NCI-H1436 (cell line): ENCODE measurements at places on chromosomes 7 and 10.

GRCh38 chr7:137755427-137755826 lies 91.3 kb downstream of the DGKI start:
- no peak for DNase-seq

GRCh38 chr10:88190123-88190522 lies 326.7 kb downstream of the PTEN start:
- no peak for DNase-seq

DNA sequence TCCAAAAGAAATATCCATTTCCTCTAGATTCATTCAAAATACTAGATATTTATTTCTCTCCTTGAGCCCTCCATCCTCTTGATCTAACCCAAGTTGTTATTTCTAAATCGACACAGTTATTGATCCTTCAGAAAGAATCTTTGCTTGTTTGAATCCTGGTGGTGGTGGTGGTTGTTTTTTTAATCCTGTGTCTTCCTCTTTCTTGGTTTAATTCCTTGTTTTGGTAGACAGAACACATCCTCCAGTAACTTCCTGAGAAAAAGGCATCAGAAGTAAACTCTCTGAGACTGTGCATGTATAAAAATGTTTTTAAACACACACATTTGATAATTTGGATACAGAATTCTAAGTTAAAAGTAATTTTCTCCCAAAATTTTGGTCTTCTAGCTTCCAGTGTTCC lies 49.9 kb downstream of the SIRT1 start:
- DNase-seq: no peak

- DNase-seq: no peak
Observed at GRCh38 chr10:63767138-63767801, 246.1 kb downstream of the REEP3 start.

- peak; percentile 23 for DNase-seq
Observed at GRCh38 chr7:122884186-122884585, 2.1 kb downstream of the CADPS2 start.

- peak; percentile 84 for DNase-seq
Observed at GRCh38 chr7:100053215-100053614, 3.6 kb downstream of the ZSCAN21 start.

DNA sequence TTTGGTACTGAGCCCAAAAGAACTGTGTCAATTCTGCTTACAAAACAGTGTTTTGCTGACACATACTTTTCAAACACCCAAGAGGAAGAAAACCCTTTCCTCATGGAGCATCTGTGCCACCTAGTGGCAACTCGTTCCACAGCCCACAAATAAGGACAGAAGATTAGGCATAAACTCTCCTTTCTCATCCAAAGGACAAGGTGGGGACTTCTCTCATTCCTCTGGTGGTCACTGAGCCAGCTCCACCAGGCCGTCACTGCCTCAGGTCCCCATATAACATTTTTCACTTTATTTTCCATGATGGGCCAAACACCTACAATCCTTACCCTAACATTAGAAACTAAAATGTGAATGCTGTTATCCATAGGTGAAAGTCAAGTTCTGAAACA lies 76.9 kb downstream of the RNF216 start:
- DNase-seq: peak; percentile 39

GRCh38 chr10:124259139-124259825 lies 159.4 kb downstream of the OAT start:
- DNase-seq: no peak

DNA sequence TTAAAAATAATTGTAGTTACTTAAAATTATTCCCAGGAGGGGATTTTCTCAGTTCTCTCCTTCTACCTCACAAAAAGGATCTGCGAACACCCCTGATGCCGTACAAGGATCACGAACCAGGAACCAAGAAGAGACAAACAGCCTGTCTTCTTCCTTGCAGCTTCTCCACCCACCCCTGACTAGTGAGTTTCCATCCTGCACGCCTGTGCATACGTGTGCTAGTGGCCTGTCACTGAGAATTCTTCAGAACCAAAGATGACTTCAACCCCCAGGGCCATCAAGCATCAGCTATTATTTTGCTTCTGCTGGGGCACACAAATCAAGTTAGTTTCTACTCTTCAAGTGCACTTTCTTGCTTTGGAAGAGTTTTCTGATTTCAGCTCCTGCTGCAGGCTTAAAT lies 175.5 kb upstream of the KLF6 start:
- DNase-seq: no peak

- DNase-seq: no peak
Observed at GRCh38 chr7:155462163-155462735, 4.3 kb downstream of the EN2 start.

- DNase-seq: no peak
Observed at GRCh38 chr10:77566236-77566635, 71.4 kb downstream of the KCNMA1 start.

DNA sequence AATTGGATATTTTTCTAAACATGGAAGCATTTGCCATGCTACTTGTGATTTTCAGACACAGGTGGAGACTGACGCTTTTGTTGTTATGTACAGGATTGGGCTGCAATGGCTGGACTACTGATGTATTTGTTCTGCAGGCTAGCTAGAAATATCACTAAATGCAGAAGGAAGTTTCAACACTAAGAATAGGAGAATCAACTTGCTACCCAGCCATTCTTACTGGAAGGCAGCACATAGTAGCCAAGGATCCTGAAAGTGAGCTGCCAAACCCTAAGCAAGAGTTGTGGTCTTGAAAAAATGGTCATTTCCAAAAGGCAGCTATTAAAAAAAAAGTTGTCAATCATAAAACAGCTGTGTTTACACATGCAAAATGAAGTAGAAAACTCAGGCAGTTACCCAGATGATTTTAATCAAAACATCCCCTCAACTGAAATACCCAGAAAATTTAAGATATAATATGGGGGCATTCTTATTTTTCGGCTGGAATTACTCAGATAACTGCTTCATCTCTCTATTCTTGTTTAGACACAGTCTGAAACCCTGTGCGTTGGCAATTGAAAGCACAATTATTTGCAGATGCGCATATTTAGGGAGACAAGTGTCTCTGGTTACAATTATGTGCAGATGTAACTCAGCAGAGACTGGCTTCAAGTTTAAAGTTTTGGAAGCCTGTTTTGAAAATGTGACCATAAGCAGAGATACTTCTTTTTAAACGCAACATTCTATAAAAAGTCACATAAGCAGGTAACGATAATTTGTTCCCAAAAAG lies 31.2 kb downstream of the GFRA1 start:
- no peak for DNase-seq

GRCh38 chr7:26681819-26682418 lies 182.5 kb downstream of the SKAP2 start:
- peak; percentile 42 for DNase-seq

- no peak for DNase-seq
Observed at GRCh38 chr10:93541402-93542357, 24.8 kb upstream of the FFAR4 start.

DNA sequence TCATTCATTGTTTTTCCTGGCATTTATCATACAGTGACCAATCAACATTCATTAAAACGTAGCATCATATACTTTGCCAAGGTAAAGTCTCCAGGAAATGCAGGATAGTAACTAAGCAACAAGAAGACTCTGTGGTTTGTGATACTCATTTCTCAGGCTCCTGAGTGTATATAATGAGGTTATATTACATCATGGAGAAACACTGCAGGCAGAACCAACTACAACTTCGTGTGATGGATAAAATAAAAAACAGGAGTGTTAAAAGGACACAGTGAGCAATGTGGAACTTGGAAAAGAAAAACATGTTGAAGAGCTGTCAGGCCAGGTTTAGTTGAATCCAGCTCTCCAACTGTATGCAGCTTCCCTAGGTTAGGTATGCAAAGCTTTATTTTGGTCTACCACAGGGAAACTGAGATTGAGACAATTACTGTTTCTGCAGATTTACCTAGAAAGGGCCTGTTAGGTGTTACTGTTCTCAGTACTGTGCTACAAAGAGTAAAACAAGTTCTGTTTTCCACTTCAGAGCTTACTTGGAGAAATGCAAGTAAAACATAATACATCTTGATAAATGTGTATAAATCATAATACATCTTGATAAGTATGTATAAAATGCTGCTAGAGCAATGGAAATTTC lies 7.8 kb upstream of the CCNY start:
- DNase-seq: no peak

DNA sequence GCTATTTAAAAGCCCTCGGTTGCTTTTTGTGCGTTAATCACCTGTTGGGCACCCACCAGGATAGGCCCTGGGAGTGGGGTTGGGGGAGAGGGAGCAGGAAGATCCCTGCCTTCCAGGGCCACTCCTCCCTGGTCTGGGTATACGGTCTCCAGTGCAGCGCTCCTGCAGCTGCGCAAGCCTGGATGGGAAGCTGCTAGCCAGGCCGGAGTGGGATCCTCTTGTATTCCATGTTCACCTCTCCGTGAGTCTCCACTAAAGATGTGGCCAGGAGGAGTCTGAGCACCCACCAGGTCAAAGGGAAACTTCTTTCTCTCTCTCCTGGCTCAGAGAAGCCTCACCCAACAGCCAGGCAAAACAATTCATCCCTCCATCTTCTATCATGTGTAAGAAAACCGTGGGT lies 78.8 kb upstream of the ANLN start:
- no peak for DNase-seq

GRCh38 chr7:131741446-131741845 lies 185.0 kb upstream of the PODXL start:
- no peak for DNase-seq

GRCh38 chr10:50501924-50502452 lies 121.8 kb downstream of the SGMS1 start:
- DNase-seq: no peak

DNA sequence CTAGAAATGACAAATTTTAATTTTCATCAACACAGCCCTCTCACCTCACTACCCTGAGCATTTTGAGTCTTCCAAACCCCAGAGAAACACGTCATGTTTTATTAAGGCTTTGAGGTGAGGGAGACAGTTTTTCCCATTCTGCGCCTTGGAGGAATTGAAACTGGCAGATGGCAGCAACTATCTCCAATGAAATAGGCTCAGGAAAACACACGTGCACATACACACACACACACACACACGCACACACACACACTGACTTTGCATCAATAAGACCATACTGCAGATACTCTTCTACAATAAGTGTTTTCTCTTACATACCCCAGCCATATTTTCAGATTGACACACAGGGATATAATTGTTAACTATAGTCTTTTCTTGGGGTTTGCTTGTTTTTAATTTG lies 3.2 kb upstream of the SFTPA2 start:
- no peak for DNase-seq

DNA sequence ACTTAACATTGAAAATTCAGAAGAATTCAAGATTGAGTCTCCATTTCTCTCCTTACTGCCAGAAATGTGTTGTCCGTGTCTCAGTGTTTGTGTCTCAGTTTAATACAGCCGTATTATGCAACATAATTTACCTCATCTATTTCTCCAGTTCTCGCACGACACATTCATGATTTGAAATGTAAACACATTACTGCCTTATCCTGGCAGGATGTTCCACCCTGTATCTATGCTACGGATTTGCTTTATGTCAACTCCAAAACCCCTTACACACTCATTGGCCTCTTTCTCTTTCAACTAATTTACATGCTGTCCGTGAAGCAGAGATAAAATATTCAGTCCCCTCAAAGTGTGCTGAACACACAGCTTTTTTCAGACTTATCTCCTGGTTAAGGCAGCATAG lies 653.7 kb upstream of the SEMA3D start:
- DNase-seq: no peak

DNA sequence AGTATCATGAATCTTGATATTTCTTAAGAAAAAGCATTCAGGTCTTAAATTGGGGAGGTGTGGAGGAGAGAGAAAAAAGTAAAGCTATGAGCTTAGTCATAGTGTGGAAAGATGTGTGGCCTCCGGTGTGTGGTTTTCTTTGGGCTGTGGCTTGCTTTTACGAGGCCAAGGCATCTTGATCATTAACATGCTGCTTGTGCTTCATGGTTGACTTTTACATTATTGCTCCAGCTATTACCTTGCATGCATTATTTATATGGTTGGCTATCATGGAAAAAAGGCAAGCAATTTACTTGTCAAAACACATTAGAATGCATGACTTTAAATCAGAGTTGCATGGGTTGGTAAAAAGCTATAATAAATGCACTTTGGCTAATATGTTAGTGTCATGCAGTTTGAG lies 300.7 kb upstream of the ADARB2 start:
- DNase-seq: no peak

- no peak for DNase-seq
Observed at GRCh38 chr10:93397020-93397419, 85.1 kb downstream of the MYOF start.

DNA sequence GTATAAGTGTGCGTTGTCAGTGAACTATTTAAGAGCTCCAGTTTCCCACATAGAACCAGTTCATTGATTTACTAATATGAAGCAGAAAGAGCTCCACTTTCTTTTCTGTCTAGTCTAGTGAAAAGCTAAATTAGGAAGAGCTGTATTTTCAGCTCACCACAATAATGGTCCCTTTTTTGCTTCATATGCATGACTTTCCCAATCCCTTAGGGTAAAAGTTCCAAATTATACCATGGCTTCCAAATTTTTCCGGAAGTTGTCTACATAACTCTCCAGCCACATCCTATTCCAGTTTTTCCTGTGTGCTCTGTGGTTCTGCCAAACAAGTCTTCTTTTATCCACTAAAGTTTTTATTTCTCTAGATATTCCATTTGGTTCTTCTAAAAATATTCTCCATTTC lies 685.2 kb downstream of the REEP3 start:
- no peak for DNase-seq

- DNase-seq: peak; percentile 68
Observed at GRCh38 chr10:124092250-124092859, 1.0 kb downstream of the CHST15 start.

GRCh38 chr7:20798694-20799121 lies 12.0 kb upstream of the SP8 start:
- DNase-seq: peak; percentile 20

DNA sequence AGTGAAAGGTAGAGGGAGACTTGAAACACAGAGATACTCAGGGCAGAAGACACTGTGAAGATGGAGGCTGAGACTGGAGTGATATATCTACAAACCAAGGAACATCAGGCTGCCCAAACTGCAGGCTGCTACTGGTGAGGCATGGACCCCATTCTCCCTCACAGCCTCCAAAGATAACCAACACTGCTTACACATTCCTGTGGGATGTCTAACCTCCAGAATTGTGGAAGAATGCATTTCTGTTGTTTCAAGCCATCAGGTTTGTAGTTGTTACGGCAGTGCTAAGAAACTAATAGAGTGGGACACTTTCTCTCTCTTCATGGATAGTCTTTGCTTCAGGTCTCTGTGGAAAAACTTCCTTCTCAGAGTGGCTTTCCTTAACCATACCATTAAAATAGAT lies 182.6 kb upstream of the TMEM106B start:
- DNase-seq: no peak

- DNase-seq: no peak
Observed at GRCh38 chr10:103874730-103875129, 19.4 kb upstream of the SH3PXD2A start.

DNA sequence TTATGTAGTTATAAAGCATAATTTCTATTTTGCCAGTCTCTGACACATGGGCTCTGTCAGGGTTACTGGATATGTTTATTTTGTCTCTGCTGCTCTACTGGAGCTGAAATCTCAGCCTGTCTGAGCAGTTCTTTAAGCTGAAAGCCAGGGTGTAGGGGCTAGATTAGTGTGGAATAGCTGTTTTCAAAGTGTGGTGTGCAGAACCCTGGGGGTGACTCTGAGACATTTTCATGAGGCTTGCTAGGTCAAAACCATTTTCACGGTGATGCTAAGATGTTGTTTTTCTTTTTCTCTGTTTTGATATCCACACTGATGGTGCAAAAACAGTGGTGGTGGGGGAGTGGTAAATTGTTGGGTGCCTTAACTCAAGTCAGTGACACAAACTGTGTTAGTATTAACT lies 45.5 kb downstream of the CREM start:
- no peak for DNase-seq

- DNase-seq: peak; percentile 57
Observed at GRCh38 chr10:11404901-11405300, 206.5 kb downstream of the USP6NL start.

- no peak for DNase-seq
Observed at GRCh38 chr10:389261-389790, 254.1 kb downstream of the ZMYND11 start.

- no peak for DNase-seq
Observed at GRCh38 chr10:70682920-70683600, 10.8 kb downstream of the ADAMTS14 start.
